ENCODE measurements at places on chromosomes 13 and 19.
A peak's percentile ranks its signal among the peaks of the same experiment; 100 is the strongest.

GRCh38 chr13:50893211-50893852, 16.3 kb upstream of the RNASEH2B start:
- DNase-seq, result peak; percentile 45

GRCh38 chr19:50679177-50680125, 30.2 kb downstream of the C19orf81 start:
- DNase-seq, result no peak

- no peak for DNase-seq
Measured at GRCh38 chr19:55494172-55494761, 6.0 kb downstream of the SSC5D start.

DNA sequence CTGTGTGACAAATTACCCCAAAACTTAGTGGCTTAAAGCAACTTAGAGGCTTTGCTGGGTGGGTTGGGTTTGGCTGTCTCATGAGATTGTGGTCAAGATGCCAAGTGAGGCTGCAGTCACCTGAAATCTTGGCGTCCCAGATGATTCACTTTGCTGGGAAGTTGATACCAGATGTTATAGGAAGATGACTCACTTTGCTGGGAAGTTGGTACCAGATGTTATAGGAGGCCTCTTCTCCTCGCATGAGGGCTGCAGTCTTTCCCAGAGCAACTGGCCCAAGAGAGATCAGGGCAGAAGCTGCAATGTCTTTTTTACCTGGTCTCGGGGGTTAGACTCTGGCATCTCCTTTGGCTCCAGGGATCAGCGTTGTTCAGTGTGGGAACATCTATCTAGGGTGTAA, 16.8 kb downstream of the TEX29 start:
- DNase-seq, result peak; percentile 47

DNA sequence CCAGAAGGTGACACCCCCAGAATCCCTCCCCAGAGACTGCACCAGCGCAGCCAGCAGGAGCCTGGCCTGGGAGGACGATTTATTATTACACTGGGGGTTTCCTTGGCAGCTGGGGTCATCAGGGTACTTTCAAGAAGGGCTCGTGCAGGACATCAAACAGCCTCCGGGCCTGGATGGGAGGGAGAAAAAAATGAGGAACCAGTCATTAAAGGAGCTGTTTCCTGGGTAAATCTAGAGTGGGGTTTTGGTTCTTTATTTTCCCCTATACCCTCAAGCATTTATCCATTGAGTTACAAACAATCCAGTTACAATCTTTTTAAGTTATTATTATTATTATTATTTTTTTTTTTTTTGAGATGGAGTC, 3.1 kb downstream of the POLR1G start:
- no peak for DNase-seq

DNA sequence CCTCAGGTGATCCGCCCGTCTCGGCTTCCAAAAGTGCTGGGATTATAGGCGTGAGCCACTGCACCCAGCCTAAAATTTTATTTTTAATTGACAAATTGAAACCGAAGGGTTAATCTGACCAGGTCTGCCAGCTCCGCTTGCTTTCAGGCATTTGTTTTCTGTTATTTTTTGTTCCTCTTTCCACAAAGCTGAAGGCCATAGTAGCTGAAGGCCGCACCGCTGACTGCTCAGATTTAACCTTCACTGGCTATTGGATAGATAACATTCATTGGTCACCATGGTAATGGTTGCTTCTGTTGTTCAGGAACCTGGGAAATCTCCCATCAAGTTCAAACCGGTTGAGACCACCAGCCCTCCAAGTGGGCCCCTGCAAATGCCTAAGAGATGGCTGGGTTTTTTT, 124.5 kb upstream of the USP29 start:
- no peak for DNase-seq

DNA sequence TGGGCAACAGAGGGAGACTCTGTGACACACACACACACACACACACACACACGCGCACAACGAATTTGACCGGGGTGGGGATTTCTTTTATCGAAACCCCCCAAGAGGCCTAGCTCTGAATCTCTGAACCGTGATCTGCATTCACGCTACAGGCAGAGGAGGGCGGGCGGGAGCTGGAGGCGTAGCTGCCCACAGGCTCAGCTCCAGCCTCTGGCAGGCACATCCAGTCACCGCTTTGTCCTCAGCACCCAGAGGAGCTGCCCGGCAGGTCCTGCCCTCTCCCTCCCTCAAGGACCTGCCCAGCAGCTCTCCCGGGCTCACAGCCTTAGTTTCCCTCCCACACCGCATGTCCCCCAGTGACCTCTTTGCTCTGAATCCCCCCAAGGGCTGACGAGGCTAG, 20.0 kb downstream of the CILP2 start:
- DNase-seq, result no peak

- DNase-seq, result no peak
Measured at GRCh38 chr13:107124730-107125129, 556.8 kb upstream of the ARGLU1 start.

GRCh38 chr13:113792886-113793717, 34.1 kb downstream of the TMEM255B start:
- DNase-seq, result no peak

- DNase-seq, result no peak
Measured at GRCh38 chr13:99281811-99282263, 23.7 kb upstream of the GPR18 start.

GRCh38 chr13:95434111-95434510, 118.4 kb upstream of the CLDN10 start:
- DNase-seq, result no peak

DNA sequence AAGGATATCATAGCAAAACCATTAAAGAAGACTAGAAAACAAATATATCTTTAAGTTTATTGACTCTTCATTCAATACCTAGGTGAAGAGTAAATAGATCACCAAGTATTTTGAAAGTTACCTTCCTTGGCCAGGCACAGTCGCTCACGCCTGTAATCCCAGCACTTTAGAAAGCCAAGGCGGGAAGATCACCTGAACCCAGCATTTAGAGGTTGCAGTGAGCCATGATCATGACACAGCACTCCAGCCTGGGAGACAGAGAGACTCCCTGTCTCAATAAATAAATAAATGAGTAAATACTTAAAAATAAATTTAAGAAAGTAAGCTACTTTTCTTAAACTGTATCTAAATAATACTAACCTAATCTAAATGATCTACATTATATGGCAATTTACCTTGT, 8.9 kb upstream of the WBP4 start:
- no peak for DNase-seq

GRCh38 chr13:73579574-73580274, 520.9 kb downstream of the KLF5 start:
- DNase-seq, result no peak

DNA sequence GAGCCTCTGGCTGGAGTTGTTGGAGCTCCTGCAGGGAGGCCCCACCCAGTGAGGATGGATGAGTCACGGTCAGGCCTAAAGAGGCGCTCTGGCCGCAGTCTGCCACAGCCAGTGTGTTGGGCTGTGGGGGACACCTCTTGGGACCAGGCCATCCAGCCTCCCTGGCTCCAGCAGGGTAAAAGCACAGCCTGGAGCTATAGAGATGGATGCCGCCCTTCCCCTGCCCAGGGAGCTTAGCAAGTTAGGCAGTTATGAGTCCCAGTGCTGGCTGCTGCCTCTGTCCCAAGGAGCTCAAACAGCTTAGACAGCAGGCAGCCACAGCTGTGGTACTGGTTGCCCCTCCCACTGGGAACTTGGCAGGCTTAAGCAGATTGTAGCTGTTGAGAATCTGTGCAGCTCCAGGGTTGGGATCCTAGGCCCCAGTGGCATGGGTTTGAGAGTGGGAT, 100.9 kb downstream of the NDFIP2 start:
- DNase-seq, result peak; percentile 23

DNA sequence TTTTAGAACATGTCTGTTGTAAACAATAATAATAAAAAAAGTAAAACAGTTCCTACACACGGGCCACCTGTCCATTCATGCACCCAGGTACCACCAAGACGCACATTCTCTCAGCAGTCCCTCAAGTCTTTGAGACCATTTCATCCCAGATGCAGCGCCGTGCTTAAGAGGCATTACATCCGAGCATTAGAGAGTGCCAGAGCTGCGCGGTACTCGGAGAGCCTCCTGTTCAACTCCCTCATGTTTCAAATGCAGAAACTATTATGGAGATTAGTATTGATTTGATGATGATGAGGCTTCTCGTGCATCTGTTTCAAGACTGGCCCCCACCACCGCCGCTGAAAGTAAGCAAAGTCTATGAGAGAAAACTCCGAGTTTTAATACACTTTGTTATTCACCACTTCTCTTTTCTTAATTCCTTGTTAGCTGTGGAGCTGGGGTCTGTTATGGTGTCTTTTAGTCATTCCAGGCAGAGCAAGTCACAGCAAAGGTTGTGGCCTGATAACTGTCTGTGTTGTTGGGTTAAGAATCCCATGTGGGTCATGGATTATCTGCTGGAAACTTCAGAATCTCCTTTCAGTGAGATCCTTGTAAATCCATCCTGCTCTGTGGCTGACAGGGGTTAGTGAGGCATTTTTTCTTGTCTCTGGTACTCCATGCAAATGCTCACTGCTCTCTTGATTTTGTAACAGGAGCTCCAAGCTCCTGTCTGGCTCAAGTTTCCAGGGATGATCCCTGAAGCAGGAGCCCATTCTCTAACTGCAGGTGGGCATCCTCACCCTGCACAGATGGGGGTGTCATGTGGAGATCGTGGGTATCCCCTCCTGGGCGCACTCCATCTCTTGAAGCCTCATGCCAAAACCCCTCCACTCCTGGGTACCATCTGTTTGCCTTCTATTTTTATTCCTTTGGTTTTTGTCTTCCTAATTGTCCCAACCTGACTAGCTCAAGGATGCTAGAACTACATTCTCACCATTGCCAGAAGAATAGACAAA, 74.9 kb upstream of the MTIF3 start:
- DNase-seq, result no peak

DNA sequence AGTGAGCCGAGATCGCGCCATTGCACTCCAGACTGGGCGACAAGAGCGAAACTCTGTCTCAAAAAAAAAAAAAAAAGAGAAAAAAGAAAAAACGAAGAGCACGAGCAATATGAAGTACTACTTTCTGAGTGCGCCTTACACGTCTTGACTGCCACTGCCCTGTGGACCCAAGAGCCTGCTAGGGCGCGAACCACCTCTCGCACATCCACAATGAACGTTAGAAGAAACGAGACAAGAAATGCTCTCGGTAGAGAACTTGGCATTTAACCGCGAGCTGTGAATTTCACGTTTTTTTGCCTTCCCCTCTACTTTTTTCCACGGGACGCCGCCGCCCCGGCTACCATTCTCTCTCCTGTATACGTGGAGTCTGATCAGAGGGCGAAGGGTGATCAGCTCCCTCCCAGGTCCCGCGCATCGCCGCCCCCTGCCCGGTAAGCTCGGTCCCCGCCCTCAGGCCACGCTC, 454 bp downstream of the TIMM44 start:
- DNase-seq, result no peak

GRCh38 chr13:33125821-33126570, 109.8 kb downstream of the KL start:
- peak; percentile 92 for DNase-seq

GRCh38 chr19:15252398-15253018, 20.3 kb upstream of the EPHX3 start:
- no peak for DNase-seq

- no peak for DNase-seq
Measured at GRCh38 chr13:28329395-28330158, 165.4 kb downstream of the FLT1 start.

- no peak for DNase-seq
Measured at GRCh38 chr13:31495336-31495735, 244.0 kb upstream of the RXFP2 start.

DNA sequence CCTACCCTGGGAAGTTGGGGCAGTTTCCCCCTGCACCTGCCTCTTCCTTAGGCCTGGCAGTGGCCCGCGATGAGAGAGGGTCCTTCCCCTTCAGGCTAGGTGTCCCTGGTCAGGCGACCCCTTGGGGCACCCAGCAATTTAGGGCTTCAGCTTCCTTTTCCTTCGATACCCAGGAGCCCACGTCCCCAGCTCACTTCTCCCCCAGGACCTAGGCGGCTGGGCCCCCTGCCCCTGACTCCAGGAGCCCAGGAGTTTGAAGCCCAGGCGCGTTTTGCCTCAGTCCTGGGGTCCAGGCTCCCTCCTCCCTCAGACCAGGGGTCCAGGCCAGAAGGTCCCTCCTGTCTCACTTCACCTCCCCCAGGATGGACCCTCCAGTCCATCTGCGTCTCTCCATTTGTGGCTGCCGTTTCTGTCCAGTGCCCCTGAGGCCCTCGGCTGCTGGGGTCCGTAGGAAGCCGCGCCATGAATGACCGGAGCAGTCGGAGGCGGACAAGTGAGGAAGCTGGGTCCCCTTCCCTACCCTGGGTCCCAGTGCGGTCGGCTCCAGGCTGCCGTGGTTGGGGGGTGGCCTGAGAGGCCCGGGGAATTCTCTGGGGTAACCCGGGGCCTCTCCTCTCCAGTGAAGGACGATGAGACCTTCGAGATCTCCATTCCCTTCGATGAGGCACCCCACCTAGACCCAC, 714 bp downstream of the CCDC106 start:
- no peak for DNase-seq

- DNase-seq, result peak; percentile 81
Measured at GRCh38 chr19:49847731-49848696, 2.9 kb upstream of the PTOV1 start.

DNA sequence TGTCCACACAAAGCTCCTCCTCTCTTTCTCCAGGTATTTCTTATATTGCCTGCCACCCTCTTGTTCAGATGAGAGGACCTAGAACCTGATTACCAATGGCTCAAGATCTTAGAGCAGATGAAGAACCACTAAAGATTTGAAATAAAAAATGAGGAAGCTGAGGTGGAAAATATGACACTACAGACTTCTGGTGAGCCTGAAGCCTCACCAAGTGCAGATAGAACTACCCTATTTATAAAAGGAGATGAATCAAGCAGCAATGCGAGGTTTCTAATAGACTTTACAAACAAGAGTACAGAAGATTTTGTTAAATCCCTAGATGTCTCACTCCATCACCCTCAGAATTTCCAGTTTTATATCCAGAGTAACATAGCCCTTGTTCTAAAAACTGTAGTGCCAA, 345.8 kb downstream of the TBC1D4 start:
- no peak for DNase-seq

GRCh38 chr19:3203805-3204645, 18.3 kb downstream of the NCLN start:
- DNase-seq, result no peak

DNA sequence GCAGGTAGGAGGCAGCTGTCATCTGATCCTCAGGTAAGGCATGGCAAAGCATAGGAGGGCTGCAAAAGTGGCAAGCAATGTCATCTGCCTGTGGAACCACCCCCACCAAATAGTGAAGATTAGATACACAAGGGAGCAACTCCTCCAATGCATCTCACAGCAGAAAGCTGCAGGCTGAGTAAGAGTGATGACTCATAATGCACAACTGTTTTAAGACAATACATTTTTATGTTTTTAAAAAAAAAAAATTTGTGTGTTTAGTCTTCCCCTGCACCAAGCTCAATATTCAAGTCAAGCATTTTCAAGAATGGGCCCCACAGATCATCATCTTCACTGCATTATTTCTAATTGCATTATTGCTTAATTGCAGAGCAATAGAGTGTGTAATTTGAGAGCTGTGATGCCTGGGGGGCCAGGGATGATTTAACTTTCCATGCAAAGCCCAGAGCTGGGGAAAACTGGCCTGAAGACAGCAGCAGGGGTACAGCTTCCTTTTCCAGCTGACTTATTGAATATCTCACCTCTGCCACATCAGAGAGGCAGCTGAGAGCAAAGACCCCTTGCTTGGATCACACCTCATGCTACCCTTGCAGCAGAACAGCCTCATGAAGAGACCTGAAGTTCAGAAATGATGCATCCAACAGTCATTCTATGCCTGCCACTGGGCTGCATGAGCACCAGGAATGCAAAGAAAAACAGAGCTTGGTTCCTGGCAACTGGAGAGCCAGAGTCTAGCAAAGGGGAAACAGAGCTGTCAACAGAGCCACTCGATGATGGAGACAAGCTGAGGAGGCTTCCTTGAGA, 22.7 kb upstream of the POP4 start:
- DNase-seq, result no peak

GRCh38 chr19:10952809-10953208, 8.0 kb upstream of the SMARCA4 start:
- no peak for DNase-seq

All from astrocyte of the cerebellum (primary cell).